Kidney (tissue), 22 donors: ENCODE measurements at places on chromosomes 6 and 20. TPM values are rescaled to one million over a fixed set of nuclear protein-coding genes. Genes with fewer than 3 reads are reported as not detected.
A peak's percentile ranks its signal among the peaks of the same experiment; 100 is the strongest.

Gene GGTLC1
- total RNA-seq: not detected

Gene HLA-DQB1
- 13.8 TPM for total RNA-seq

Gene SOX18
- total RNA-seq: 56.7 TPM

Gene ADTRP
- 2.7 TPM for total RNA-seq

Gene HTR1B
- total RNA-seq: 1.9 TPM

- DNase-seq: no peak
Measured at GRCh38 chr6:122709922-122710512, 69.5 kb upstream of the FABP7 start.

DNA sequence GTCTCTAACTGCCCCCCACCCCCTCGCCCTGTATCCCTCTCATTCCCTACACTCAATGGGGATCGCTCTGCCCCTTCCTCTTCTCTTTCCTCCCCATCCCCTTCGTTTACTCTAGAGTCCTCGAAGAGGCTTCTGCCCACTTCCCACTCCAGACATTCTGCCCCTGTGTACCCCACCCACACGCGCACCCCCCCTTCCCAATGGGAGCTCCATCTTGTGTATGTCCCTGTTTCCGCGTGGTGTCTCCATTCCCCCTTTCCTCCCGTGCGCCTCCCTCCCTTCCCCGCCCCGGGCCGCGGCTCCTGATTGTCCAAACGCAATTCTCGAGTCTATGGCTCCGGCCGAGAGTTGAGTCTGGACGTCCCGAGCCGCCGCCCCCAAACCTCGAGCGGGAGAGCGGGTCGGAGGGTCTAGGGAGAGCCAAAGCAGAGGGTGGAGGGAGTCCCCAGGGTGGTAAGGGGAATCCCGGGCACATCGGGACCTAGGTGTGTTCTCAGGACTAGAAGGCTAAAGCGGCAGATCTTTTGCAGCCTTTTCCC is 679 bp upstream of the RING1 start:
- peak; percentile 87 for DNase-seq

DNA sequence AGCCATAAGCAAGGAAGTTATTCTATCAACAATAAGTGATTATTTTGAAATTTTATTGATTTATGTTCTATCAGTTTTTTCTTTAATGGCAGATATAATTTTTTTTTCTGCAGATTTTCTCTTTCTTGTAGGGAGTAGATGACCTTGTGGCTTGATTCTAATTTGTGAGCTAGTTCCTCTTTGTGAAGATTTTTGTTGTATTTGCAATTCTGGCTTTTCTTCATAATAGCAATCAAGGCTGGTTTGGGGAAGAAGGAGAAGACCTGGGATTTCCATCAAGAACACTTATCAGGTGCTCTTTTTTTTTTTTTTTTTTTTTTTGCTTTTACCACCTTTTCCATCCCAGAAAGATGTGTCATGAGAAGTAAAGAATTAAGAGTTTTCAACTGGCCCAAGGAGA is 324.2 kb upstream of the MAN1A1 start:
- no peak for DNase-seq

DNA sequence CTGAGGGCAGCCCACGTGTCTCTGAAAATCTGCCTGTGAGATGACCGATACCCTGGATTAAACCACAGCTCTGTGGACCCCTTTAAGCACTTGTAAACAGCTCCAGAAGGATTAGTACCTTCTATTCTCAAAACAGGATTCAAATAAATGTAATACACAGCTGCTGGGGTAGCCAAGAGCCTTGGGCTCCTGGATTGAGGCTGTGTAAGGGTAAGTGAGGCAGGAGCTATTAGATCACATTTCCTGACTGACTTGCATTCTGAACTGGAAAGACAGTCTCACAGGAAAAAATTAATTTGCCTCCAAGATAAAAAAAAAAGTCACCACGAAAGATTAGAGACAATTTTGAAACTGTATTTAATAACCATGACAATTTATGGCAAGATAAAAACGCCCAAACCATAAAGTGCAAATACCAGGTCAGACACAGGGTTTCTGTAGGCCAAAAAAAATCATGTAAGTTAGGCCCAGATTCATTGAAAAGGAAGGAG is 78.0 kb downstream of the TRMT11 start:
- DNase-seq: no peak

DNA sequence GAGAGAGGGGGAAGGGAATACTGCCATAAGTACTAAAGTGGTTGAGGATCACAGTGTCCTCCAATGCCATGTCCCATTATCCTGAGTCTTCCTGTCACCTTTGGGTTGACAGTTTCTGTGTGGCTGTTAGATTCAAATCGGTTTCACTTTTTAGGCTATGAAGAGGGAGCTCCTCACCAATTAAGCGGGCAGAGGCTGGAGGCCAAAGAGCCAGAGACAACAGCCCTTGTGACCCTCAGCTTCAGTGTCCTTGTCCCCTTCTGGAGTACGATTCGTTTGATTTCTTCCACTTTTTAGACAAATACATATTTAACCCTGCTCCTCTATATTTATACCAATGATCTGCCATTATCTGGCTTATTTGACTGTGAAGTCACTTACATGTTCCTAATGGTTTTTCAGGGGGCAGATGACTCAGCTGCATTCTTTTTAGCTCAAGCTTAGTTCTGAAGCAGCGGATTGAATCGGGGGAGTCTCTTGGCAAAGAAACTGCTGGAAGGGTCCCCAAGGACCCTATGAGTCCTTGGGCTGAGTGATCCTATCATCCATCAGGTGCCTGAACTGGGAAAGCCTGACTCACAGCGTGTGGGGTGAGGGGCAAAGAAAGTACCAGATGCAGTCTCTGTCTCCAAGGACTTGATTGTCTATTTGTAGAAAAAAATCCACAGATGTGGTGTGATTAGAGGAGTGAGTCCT is 18.2 kb downstream of the FERMT1 start:
- DNase-seq: no peak

- DNase-seq: no peak
Measured at GRCh38 chr20:46044896-46045295, 15.9 kb downstream of the SLC12A5 start.

DNA sequence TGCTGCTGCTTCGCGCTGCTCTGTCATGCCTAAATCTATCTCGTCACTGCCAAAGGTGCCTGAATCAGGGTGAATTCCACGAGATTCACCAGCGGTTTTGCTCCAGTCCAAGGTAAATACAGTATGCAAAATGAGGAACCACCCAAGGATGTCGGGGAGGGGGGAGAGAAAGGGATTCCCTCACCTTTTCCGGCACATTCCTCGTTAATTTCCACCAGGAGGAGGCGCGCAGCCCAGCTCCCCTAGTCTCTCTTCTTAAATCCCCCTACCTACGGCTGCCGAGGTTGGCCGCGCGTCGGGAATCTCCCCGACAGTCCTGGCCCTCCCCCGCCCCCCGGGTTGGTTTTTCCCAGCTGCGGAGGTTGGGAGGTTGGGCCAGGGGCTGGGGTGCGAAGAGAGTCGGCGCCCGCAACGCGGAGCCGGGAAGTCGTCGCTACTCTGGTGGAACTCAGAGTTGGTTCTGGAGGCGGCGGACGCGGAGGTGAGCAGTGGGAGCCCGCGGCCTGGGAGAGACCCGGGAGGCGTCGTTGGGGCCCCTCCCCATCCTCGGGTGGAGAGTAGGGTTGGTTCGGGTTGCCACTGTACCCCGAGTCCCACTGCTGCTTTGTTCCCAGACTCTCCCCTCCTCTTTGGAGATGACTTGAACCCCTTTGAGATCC is at the start of gene TPBG:
TSS of gene TPBG (plus strand) at position 390 of the 659 bp plus-strand sequence. CDS start 1,145 bp downstream, outside the sequence.
- DNase-seq: peak; percentile 80

- no peak for DNase-seq
Measured at GRCh38 chr6:145178391-145178790, 556.9 kb downstream of the EPM2A start.

DNA sequence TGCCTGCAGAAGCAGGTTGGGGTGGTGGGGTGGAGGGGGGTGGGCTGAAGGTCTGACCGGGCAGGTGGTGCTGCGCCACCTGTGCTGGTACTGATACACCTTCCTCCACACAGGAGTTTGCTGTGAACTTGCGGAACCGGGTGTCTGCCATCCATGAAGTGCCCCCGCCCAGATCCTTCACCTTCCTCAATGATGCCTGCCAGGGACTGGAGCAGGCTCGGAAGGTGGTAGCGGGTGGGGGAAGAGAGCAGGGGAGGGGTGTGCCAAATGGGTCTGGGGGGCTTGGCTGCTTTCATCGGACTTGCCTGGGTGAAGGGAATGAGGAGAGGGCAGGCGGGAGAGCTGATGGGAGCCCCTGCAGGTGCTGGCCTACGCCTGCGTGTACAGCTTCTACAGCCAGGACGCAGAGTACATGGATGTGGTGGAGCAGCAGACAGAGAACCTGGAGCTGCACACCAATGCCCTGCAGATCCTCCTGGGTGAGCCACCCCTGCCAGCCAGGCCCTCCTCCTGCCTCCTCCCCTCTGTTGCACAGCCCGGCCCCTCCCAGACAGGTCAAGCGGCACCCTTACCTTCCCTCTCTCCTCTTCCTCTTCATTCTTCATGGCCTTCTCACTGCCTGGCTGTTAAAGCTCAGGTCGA is 6.7 kb downstream of the DNPH1 start:
- DNase-seq: no peak

DNA sequence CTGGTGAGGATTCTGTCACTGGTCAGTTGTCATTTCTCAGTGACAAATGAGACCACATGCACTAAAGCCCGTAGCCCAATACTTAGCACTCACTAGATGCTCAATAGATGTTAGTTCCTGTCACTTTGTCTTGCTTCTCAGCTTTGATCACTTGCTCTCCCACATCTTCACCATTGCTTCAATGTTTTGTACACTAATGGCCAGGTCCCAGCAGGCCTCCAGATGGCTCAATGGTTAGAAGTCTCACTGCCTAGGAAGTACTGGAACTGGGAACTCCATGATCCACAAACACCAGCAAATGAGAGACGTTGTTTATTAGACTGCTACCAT is 502.8 kb upstream of the JARID2 start:
- no peak for DNase-seq
